Stimulated activated CD8-positive, alpha-beta memory T cell treated with anti-CD3 and anti-CD28 coated beads, Interleukin-7, amount 100 ng/mL, for 24 hours (primary cell): ENCODE measurements at places on chromosomes 12 and 14.

- DNase-seq = no peak
Observed at GRCh38 chr14:19828314-19828713, 24.7 kb downstream of the OR4N2 start.

GRCh38 chr12:31260840-31261239 is 65.1 kb downstream of the SINHCAF start:
- DNase-seq = no peak

DNA sequence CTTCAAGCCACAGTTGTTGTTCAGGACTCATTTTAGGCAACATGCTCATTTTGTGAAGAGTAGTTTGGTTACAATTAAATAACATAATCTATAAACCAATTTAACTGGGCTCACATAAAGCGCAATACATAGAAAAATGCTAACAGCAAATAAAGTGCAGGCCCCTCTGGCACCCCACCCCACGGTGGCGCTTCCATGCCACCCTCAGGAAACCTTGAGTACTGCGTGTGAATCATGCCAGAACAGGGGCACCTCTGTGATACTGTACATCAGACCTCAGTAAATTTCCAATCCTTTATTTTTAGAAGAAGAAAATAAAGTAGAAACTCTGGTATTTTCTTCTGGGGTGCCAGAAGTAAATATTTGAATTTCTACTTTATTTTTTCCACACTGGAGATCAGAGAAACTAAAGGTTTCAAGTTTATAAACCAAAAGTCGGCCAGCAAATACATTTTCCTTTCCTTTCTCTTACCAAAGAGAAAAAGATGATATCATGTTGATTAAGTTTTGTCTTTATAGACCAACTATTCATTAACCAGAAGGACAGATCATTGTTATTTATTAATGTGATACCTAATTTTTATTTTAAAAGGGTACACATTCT is 316.8 kb downstream of the PAWR start:
- no peak for DNase-seq

GRCh38 chr14:29489911-29490425 is 437.7 kb downstream of the PRKD1 start:
- DNase-seq = no peak

- DNase-seq = no peak
Observed at GRCh38 chr12:87812030-87812429, 217.2 kb downstream of the C12orf50 start.

DNA sequence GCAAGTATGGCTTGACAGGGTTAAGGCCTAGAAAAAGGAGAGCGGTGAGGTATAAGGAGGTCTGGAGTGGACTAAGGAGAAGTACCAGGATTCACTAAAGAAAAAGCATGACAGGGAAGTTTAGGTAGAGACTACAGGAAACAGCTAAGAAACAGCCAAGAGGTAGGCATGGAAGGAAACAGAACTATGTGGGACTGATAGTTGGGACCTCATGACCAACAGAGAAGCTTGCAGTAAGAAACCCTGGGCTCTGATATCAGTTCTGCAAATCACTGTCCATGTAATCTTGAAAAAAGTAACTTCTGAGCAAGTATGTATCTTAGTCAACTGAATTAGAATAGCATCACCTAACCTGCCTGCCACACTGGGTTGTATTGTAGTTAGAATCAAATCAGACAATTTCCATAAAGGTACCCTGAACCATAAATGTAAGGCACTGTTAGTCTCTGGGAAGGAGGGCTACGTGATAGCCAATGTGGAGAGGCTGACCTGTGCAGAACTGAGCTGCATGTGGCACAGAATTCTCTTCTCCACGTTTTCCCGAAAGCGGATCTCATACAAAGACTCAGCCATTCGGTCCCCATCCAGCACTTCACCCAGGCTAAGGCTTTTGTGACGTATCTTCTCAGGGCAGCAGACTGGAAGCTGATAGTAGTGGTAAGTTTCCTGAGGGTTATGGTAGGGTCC is 912 bp downstream of the TM9SF1 start:
- no peak for DNase-seq

GRCh38 chr12:108911915-108912314 is 32.0 kb downstream of the DAO start:
- DNase-seq = no peak

DNA sequence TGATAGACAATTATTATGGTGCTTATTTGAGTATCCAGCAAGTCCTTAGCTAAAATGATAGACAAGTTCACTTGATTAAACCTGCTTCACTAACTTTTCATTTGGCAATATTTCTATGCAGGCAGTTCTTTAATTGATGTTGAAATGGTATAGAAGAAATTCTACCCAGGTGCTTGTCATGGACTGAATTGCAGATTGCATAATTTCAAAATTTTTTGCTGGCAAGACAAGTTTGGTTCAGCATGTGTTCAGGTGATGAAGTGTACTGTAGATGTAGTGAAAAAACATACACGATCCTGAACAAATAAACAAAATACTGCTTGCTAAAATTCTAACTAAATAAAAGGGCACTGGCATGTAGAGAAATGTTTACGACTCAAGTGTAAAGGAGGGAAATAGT is 189.0 kb downstream of the FOXA1 start:
- no peak for DNase-seq

DNA sequence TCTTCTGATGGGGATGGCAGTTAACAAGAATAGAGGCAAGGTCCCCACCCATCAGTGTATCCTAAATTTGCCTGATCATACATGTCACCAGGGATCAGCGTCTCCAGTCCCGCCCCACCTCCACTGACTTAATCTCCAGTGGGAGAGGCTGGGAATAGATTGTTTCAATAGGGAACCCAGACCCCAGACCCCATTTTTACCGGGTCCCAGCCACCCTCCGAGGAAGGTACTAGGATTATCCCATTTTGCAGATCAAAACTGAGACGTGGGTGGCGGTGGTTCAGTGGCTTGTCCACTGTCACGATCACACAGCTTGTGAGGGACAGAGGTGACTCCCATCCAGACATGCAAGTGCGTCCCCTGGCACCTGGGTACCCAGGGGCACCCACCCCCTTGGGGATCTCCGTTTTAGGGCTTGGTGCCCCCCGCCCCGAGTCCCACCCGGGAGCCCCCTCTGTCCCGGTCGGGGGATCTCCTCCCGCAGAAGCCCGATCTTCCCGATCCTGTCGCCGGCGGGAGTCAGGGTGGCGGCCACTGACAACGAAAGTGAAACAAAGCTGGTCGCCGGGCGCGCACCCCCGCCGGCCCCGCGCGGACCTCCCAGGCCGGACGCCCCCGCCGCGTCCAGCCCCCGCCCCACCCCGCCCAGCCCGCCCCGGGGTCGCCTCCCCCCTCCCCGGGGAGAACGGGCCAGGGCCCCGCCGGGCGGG is 523 bp downstream of the WSB2 start:
- no peak for DNase-seq

DNA sequence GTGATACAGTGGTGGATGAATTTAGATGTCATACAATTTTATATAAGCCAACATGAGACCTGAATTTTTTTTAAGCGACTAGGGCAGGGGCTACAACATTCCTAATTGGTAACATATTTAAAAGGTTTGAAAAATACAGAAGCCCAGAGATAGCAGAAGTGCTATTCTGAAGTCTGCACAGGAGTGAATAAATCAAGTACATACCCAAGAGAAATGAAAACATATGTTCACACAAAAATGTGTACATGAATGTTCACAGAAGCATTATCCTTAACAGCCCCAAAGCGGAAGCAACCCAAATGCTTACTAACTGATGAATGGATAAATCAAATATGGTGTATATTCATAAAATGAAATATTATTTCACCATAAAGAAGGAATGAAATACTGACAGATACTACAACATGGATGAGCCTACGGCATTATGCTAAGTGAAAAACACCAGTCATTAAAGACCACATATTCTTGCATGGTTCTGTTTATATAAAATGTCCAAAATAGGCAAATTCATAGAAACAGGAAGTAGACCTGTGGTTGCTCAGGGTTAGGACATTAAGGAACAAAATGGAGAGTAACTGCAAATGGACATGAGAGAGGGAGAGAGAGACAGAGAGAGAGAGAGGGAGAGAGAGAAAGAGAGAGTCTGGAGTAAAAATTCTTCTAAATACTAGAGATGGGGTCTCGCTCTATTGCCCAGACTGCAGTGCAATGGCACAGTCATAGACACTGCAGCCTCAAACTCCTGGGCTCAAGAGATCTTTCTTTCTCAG is 28.0 kb upstream of the GXYLT1 start:
- no peak for DNase-seq

DNA sequence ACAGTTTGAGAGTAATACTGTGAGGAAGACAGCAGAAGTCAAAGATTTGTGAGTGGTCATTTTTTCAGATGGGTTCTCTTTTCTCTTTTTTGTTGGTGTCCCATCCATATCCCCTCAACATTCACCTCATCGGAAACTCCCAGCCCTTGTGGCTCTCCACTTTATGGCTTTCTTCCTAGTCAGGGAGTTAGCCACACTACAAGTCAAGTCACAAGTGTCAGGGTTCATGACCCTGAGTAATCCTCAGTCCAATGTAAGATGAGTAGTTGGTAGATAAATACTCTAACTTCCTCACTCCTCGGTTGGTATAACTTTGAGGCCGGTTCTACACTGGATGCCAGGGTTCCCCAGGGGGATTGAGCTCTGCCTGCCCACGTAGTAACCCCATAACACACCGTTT is 41.4 kb downstream of the PTGER2 start:
- no peak for DNase-seq

- no peak for DNase-seq
Observed at GRCh38 chr12:120866108-120866507, 38.0 kb downstream of the SPPL3 start.

DNA sequence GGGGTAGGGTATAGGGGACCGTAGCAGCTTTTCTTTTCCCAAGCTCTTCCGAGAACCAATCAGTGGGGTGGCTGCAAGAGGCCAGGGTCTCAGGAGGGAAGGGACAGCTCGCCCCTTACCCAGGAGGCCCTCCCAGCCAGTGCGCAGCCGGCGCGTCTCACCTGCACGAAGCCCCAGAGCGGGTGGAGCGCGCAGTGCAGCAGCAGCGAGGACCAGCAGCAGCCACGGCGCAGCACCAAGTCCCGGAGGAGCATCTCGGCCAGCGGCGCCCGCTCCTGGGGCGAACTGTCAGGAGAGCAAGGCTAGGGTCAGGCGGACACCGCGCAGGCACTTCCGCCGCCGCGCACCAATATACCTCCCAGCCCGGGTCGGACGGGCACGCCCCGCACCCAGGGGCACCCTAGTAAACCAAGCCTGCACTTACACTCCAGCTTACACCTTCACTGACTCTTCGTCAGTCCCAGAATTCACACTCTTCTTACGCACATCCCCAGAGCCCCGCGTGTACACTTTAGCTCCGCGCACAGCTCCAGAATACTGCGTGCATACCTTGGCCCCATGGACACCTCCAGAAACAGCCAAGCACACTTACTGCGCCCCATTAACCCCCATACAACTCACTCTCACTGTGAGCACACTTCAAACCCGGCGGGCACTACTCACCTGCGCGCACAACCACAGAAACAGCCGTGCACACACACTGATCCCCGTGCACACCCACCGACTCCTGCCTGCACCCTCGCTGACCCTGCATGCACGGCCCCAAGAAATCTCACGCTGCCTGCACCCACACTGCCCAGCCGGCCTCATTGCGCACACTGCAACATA is 606 bp downstream of the PRIMA1 start:
- DNase-seq = no peak

DNA sequence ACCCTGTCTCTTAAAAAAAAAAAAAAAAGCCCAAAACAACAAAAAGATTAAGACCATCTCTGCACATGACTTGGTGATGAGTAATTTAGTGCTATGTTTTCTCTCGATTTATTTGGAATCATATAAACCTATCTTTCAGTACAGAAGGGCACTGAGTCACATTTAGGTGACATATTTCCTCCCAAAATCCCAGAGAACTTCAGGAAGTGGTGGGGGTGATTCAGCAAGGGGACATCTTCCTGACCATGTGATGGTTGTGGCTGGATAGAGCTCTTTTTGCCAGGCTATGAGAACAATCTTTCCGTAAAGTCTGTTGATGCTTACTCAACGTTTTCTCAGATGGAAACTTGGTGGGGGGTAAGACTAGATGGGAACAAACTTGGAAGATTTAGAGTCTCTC is 50.0 kb downstream of the PPFIBP1 start:
- DNase-seq = no peak

GRCh38 chr12:94670898-94671297 is 20.5 kb upstream of the TMCC3 start:
- DNase-seq = no peak
